Naive thymus-derived CD8-positive, alpha-beta T cell (primary cell): ENCODE measurements at places on chromosomes 13 and 19.
A peak's percentile ranks its signal among the peaks of the same experiment; 100 is the strongest.

- no peak for DNase-seq
Observed at GRCh38 chr19:55116859-55117662, at the start of gene PPP1R12C. TSS of gene PPP1R12C (minus strand) at chr19:55117637. CDS start at chr19:55117543, 94 bp downstream.

DNA sequence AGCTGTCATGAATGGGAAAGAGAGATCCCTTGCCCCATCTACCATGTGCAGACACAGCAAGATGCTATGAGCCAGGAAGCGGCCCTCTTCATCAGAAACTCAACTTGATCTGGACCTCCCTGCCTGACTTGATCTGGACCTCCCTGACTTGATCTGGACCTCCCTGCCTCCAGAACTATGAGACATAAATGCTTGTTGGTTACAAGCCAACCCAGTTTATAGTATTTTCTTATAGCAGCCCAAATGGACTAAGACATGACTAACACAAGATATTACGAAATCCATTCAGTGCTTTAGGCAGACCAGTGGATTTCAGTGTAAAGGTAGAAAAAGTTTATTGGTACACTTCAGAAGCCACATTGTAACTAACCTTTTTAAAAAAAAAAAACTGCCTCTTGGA is 15.6 kb downstream of the PCID2 start:
- no peak for DNase-seq

- peak; percentile 19 for DNase-seq
Observed at GRCh38 chr19:58279042-58279924, 528 bp downstream of the ZNF8 start.

GRCh38 chr13:44032802-44033201 is 153.1 kb downstream of the LACC1 start:
- no peak for DNase-seq

- DNase-seq: no peak
Observed at GRCh38 chr13:19960653-19960976, 2.1 kb downstream of the ZMYM2 start.

- DNase-seq: no peak
Observed at GRCh38 chr13:110201114-110201513, 105.8 kb downstream of the COL4A1 start.
